ENCODE measurements at places on chromosomes 1 and 21.
A peak's percentile ranks its signal among the peaks of the same experiment; 100 is the strongest.

DNA sequence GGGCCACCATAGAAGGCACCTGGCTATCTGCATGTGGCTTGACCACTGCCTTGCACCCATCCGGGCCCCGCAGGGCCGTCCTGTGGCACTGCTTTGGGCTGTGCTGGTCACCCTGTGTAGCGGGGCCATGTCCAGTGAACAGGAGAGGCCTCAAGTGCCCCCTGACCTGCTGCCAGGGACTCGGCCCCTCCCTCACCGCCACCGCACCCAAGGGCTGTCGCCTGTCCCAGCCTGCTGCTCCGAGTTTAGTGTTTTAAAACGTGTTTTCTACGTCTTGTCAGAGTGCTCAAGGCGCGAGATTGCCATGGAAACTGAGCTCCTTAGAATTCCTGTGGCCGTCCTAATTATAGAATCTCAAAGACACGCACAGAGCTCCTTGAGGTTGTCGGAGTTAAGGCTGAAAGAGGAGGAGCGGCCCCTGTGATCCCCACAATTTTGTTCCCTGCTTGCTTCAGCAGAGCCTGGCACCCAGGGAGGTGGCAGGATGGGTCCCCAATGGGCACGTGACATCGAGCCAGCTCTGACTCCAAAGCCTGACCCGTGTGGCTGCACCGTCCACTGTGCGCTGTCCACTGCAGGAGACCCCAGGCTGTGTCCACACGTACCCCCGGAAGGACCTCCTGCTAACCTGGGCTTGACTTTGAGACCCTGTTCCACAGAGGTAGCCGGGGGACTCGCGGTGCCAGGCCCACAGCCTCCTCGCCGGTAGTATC, 66.2 kb downstream of the FAAP20 start:
- no peak for DNase-seq

GRCh38 chr21:41678016-41678923, 88.6 kb downstream of the RIPK4 start:
- peak; percentile 94 for DNase-seq

GRCh38 chr1:155479205-155479604, 83.4 kb downstream of the ASH1L start:
- DNase-seq = no peak

DNA sequence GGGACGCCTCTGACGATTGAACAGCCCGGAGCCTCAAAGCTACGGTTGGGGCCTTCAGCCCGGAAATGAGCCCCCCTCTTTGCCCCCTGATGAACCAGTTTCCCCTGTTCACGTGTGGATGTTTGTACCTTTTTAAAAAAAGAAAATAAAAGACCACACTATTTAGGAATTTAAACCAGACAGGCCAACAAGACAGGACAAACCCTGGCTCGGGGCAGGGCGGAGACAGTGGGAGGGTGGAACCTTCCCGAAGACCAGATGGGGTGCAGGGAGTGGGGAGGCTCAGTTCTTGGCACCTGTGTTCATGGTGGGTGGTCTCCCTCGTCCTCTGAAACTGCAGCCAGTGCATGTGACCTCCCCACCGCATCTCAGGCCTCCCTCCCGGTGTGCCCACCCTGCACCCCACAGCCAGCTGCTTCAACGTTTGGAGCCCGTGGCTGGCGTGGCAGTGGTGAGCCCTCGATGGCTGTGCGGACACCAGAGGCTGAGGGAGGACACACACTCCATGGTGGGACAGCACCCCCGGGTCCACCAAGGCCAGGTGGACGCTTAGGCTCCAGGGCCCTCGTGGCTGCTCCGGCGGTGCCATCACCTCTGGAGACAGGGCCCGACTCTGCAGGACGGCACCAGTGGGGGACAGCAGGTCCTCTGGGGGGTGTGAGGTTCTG, 45.6 kb downstream of the COL18A1 start:
- no peak for DNase-seq

- no peak for DNase-seq
Observed at GRCh38 chr1:22826604-22827580, 116.3 kb downstream of the EPHB2 start.

- DNase-seq = no peak
Observed at GRCh38 chr1:112319371-112320040, 76.5 kb upstream of the CTTNBP2NL start.

DNA sequence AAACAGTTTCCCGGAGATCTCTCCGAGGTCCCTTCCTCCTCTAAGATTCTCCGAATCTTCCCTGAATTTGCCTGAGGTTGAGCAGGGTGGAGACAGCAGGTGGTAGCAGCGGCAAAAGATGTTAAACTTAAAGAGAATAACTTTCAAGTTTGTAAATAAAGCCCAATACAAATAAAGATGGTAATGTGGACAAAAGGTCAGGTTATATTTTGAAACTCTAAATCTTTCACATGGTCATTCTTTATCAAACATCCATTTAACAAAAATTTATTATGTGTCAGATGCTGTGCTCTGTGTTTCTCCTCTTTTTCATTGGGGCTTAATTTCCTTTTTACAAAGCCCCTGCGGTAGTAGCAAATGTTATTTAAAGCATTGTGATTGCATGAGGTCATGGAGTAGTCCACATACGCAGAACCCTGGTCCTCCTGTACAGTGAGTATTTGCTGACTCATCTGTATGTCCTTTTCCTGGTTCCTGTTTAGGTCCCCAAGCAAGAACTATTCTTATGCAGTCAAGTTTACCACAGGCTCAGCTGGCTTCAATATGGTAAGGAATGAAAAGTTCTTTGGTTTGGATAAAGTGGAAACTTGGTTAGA, 119.2 kb downstream of the ITSN1 start:
- DNase-seq = peak; percentile 19

DNA sequence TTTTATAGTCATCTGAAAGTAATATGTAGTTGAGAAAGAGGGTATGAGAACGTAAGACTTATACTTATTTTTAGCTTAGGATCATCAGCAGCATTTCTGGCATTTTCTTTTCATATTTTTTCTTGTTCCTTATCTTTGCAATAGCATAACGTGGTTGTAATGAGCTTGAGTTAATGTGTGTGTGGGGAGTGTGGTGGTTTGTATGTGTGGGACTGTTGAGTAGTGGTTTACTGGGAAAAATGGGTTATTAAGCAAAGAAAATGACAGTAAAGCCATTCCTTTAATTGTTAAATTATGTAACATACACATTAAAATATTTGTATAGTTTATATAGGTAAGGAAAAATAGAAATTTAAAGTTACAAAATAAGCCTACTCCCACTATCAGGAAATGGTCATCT, 15.2 kb downstream of the PIP5K1A start:
- DNase-seq = no peak

GRCh38 chr1:238701024-238701423, 685.3 kb upstream of the CHRM3 start:
- DNase-seq = no peak

GRCh38 chr21:33299181-33299752, 25.5 kb upstream of the IFNAR1 start:
- DNase-seq = peak; percentile 44

DNA sequence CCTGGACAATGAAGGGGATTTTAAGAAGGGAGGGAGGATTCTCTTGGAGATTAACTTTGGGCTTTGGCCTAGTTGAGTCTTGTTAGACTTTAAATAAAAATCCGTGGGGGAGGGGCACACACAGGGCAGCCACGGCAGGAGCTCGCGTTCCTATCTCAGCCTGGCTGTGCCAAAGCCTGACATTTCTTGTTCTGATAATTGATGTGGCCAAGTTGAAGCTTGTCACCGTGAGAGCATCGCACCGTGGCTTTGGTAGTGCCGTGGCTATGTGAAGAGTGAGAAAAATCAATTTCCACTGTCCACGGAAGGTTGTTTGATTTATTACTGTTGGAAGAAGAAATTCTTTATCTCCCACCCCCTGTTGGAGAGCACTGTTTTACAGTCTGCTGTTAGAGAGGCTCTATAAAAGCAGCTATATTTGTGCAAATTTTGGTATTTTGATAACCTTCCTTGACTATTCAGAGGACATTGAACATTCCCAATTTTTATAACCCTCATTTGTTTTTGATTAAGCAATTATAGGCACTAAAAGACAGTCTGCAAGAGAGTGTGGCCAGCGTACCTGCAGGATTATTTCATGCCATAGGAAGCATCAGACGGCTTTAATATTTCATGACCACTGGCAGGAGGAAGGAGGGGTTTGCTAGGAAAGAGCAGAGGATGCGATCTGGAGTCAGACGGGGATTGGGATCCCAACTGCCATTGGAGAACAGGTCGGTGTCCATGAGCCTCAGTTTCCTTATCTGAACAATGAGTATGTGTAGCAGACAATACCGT, 160.7 kb downstream of the KAZN start:
- DNase-seq = no peak

GRCh38 chr1:228035844-228036243, 29.0 kb downstream of the WNT3A start:
- no peak for DNase-seq

DNA sequence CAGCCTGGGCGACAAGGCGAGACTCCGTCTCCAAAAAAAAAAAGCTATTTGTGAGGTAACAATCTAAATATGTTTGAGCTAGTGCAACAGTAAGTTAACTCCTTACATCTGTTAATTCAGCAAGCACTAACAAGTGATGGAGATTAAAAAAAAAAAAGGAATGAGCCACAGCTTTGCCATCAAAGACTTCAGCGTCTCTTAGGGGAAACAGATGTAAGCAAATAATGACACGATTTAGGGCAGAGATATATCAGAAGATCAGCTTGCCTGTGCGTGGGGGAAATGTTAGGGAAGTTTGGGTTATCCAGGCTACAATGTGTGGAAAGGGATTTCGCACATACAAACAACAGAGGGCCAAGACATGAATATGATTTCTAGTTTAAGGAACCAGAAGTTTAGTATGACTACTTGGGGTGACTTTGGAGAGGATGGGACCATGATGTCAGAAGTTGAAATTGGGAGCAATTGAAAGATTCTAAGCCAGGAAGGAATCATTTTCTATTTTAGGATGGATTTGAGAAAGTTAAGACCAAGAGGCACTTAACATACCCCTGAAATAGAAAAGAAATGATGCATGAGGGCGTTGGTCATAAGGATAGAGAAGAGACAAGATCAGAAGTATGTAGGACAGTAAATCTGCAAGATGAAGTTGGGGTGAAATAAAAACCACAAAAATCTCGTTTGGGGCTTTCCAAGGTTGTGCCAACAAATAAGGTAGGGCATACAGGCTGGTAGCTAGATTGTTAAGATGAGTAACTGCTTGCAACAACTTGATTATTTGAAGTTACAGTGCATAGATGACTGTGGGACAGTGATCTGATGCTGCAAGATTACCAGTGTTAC, 2.4 kb upstream of the BRWD1 start:
- DNase-seq = no peak

GRCh38 chr1:67880056-67880601, 46.9 kb upstream of the GNG12 start:
- DNase-seq = no peak

DNA sequence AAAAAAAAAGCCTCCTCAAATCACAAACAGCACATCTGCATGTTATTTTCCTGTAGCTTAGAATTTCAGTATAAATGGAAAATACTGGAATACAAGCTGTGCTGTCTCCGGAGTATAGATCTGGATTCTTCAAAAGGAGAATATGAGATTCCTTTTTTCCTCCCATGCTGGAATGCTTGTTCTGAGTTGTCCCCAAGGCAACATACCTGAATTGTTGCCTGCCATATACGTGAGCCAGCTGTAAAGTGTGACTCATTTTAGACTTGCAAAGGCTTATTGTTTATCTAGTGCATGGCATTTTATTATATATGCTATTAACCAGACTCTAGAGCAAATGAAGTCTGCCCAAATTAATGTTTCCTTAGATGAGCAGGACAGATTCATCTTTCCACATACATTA, 95.0 kb upstream of the C1orf105 start:
- peak; percentile 54 for DNase-seq

DNA sequence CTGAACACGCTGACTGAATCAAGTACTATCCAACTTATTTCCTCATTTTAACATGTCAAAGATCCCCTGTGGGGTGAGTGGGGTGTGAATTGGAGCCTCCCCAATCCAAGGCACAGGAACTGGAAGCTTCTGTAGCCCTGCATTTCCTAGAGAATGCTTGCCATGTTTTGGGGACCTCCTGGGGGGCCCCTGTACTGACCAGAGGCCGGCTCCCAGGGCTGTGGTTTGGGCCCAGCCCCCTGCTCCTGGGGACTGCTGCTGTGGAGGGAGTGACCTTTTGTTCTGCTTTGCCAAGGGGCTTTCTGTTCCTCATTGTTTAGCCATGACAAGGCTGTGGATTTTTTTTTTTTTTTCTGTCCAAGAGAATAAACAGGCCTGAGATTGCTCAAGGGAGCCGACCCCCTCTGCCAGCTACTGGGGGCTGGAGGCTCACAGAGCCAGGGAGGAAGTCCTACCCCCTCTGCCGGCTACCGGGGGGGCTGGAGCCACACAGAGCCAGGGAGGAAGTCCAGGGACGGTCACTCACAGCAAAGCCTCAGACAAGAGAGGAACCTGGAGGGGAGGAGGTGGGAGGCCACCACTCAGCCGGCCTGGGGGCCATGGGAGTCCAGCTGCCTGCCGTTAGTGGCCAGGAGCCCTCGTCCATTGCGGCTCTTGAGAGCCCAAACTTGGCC, 17.4 kb downstream of the TNFRSF1B start:
- DNase-seq = no peak

GRCh38 chr1:15259622-15260007, 12.6 kb downstream of the FHAD1 start:
- DNase-seq = no peak
